Foreskin keratinocyte (primary cell): ENCODE measurements at places on chromosomes 2 and 18.
A peak's percentile ranks its signal among the peaks of the same experiment; 100 is the strongest.

- peak; percentile 36 for DNase-seq
Measured at GRCh38 chr18:27996801-27997272, 180.1 kb downstream of the CDH2 start.

DNA sequence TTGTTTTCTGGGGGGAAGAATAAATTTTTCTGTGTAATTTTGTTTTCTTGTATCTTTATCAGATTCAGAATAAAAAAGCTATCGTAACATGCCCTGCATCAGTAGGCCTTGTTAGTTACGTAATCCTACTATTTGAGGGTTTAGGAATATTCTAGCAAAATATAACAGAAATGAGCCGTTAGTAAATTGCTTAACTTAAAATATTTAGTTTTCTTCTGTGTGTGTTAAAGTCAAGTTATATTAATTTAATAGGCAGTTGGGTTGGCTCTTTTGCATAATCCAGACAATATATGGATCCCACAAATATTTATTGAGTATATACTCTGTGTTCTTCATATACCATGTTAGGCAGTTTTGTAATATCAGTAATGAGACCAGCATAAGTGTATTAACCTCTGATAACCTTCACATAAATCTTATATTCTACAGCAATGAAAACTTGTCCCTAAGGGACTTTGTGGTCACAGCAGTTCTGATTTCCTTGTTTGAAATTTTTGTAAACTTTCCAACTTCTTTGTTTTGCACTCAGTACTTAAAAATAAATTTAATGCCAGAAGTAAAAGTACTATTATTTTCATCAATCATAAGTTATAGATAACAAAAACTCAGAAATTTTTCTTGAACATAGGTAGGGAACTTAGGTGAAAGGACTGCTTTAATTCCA is 151.9 kb downstream of the FMNL2 start:
- no peak for DNase-seq

DNA sequence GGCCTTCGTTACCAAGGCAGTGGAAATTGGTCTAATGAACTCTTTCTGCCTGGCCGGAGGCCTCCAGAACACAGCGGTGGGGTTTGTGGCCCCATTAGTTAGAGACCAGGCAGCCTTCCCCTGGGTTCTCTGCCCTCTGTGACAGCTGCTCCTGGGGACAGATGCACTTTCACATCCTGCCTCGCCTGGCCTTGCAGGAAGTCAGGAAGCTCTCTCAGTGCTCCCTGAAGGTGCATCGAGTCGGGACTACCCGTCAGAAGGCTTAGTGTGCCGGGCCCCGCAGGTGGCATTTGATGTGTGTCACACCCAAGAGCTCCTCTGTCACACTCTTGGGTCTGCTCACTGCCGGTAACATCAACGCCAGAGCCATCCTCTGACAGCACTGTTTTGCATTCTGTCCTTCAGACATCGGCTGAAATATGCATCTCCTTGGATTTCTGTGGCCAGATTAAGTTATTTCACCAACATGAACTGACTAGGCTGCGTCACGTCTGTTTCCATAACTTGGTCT is 158.3 kb downstream of the LDLRAD4 start:
- no peak for DNase-seq

DNA sequence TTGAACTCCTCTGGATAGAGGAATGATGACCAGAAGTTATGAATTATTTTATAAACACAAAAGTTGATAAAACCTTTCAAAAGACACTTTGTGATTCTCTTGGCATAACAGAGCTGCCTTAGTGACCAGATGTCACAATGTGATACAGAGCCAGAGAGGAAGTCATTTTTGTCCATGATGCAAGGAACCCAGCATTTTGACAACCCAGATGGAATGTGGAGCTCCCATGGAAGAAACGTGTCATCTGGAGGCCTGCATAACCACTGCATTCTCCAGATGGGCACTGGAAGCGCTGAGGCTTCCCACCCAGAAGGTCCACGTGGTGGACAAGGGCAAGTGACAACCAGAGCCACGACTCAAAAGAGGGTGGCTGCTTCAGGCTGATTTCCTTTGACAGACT is 30.1 kb downstream of the HRH4 start:
- no peak for DNase-seq

DNA sequence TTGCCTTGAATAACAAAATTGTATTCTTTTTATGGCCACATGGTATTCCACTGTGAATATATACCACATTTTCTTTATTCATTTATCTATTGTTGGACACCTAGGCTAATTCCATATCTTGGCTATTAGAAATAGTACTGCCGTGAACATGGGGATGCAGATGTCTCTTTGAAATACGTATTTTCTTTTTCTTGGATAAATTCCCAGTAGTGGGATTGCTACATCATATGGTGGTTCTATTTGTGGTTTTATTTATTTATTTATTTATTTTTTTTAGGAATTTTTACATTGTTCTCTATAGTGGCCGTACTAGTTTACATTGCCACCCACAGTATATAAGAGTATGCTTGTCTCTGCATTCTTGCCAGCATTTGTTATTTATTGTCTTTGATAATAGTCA is 679.8 kb upstream of the NRXN1 start:
- no peak for DNase-seq

GRCh38 chr2:42448163-42448562 is 45.6 kb downstream of the KCNG3 start:
- DNase-seq = no peak

GRCh38 chr2:220071696-220072095 is 444.3 kb downstream of the SLC4A3 start:
- no peak for DNase-seq

- no peak for DNase-seq
Measured at GRCh38 chr18:2913398-2914005, 66.7 kb downstream of the EMILIN2 start.

- no peak for DNase-seq
Measured at GRCh38 chr2:126879348-126880298, 19.1 kb upstream of the TEX51 start.

DNA sequence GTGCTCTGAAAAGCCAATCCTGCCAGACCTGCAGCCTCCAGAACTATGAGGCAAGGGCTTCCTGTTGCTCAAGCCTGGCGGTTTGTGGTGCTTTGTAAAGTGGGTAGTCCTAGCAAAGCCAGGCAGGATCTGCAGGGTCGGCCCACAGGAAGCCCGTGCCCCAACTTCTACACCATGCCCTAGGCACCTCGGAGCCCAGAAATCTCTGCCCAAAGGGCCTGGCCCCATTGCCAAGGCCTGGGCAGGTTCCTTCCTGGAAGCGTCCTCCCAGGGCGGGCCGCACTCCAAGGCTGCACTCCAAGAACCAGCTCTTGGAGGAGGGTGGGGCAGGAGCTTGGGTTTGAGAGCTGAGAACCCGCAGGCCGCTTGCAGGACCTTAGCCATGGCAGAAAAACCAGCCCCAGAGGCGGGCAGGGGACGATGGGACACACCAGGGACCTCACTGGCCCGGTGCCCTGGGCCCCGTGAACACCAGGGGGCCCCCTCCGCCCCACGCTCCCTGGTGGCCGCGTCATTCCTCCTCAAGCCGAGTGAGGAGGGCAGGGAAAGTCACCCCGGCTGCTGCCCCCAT is 37.2 kb upstream of the ID2 start:
- no peak for DNase-seq

GRCh38 chr2:42867093-42868065 is 75.0 kb upstream of the HAAO start:
- no peak for DNase-seq

GRCh38 chr2:157523270-157524247 is 79.7 kb upstream of the CYTIP start:
- DNase-seq = no peak

DNA sequence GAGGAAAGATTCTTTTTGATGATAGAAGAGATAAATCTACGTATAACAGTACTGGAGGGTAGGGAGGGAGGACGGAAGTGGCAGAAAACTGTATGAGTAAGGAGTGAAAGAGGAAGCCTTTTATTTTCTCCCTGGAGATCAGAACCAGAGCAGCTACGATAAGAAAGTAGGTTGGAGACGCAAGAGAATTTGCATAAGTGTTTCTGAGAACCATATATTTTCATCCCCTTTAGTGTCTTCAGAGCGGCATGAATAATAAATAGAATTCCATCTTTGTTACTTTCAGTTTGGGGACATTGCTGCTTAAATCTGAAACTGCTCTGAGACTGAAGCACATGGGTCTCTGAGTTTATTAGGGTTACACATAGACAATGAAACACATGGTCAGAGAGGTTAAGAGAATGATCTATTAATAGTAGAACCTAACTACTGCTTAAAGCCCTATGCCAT is 230.2 kb upstream of the TNP1 start:
- DNase-seq = no peak

DNA sequence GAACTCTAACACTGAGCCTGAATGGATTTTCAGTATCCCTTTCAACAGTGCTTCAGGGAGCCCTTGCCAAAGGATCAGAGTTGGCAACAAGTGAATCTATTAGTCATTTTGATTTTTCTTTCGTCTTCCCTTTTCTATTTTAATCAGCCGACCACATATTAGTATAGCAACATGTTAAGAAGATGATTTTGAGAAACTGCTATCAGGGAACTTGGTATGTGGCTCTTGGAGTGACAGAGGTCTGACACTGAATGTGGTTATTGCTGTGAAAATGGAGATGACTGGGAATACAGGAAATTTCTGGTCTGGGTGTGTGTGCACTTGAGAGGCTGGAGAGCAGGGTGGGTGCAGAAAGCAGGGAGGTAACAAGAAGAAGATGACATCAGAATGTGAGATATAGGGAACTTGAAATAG is 28.7 kb upstream of the IL1RL1 start:
- DNase-seq = no peak

DNA sequence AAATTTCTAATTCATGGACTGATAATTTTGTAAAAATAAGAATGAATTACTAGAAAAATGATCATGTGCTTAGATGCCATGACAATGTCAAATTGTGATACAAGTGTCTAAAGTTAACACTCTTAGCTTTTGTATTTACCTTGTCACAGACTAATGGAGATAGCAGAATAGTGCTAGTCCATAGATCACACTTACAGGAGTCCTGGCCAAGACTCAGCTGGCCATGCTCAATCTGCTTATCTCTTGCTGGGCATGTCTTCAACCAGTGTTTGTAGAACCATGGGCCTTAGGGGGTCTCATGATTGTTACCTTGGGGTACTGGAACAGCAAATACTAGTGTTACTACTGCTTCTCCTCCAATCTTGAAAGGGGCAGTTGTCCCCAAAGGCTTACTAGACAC is 44.0 kb downstream of the TET3 start:
- DNase-seq = no peak

DNA sequence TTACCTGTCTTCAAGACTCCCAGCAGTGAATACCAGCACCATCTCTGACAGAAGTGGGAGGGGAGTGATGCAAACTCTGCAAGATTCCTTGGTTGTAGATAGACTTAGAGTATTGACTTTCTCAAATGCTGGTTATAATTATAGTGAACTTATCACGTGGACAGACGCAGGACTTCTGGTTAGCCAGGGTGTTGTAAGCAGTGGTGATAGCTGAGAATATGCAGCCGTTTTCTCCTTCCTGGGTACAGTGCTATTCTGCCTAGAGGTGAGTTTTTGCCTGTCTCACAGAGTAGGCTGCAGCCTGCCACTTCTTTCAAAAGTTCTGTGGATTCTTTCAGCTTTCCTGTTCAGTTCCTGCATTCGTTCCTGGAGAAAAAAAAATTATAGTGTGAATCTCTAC is 733 bp upstream of the CXCR2 start:
- DNase-seq = no peak
